NCI-H69 (cell line): ENCODE measurements at places on chromosomes 1 and 21.
A peak's percentile ranks its signal among the peaks of the same experiment; 100 is the strongest.

GRCh38 chr1:170215072-170215885, 69.5 kb downstream of the NTMT2 start:
- no peak for DNase-seq

- no peak for DNase-seq
Observed at GRCh38 chr1:87170157-87170556, 158.5 kb upstream of the LMO4 start.

GRCh38 chr1:64304823-64305222, 101.4 kb downstream of the UBE2U start:
- DNase-seq: no peak

DNA sequence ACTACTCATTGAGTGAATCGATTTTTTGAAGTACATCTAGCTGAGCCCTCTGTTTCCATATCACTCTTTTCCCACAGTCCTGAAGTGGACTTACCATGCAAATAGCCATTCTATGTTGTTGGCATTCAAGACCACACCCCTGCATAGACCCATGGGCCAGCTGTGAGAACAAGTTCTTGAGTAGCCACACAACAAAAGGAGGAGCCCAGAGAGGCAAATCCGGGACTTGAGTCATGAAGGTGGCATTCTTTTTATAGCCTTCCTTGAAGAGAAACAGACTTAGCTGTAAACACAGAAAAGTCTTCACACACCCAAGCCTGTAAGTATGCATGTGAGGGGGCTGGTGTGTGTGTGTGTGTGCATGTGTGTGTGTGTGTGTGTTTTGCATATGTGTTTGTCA, 13.8 kb upstream of the SPRR5 start:
- DNase-seq: no peak

DNA sequence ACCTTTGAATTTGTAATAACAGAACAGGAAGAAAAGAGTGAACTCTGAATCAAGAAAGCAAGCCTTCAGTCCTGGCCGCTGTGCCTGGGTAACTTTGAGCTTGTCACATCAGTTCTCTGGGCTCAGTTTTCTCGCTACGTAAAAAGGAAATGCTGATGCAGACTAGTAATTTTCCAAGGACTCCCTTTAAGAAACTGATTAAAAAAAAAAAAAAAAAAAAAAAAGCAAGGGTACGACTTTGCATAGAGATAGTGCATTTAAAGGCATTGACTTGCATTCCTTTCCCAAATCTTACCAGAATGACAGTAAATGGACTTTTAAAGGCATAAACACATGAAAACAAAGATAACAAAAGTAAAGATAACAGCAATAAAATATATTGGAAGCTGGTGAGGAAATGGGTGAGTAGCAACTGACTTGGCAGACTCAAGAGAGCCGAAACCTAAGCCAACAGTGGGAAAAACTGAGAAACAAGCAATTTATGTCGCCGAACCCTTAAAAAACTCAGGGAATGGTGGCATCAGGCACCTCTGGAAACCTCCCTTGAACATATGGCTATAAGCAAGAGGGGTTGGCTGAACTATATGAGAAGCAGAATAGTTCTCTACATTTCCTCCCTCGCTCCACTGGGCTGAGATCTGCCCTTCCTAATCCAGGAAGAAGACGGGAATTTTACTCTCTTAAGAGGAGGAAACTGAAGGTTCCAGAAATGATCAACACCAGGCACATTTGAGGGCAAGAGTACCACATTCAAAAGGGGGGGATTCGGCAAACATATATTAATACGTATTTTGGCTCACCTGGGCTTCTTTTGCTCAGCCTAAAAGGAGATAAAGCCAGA, 189.2 kb downstream of the CDC7 start:
- no peak for DNase-seq

DNA sequence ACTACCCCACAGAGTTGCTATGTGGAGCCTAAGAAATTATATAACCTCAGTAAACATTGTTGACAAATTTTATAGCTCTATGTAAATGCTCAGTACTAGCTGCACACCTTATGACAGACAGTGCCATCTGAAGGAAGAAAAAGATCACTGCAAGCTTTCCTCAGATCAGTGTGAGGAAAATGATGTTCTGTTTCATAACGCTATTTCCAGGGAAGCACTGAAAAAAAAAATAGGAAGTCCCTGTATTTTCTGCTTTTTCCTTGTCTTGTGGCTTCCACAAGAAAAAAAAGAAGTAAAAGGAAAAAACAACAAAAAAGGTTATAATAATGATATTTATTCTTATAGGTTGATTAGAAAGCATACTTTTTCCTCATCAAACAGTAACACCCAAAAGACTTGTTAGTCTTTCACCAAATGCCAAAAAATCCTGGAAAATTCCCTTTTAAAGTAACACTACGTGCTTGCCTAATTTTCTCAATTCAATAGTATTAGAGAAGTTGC, 23.2 kb downstream of the LYST start:
- peak; percentile 76 for DNase-seq
